ENCODE measurements at places on chromosomes 2 and 18.

DNA sequence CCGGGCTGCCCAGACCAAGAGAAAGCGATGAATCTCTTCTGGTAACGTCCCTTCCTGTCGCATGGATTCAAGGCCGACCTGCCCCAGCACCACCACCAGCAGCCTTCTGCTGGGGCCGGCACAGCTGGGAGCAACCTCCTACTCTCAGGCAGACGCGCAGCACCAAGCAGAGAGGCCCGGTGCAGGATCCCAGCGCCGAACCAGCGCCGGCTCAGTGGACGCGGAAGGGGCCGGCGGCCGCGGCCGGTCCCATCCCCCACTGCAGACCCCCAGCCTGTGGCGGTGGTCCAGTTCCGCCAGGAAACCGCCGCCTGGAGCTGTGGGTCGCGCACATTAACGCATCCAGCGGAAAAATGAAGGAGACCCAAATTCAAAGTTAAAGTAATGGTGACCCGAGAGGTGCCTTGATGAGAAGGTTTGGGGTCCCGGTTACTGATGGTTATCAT lies 525 bp upstream of the MAL start:
- DNase-seq, result no peak

GRCh38 chr2:216317831-216318520 lies 54.3 kb downstream of the MARCHF4 start:
- no peak for DNase-seq

DNA sequence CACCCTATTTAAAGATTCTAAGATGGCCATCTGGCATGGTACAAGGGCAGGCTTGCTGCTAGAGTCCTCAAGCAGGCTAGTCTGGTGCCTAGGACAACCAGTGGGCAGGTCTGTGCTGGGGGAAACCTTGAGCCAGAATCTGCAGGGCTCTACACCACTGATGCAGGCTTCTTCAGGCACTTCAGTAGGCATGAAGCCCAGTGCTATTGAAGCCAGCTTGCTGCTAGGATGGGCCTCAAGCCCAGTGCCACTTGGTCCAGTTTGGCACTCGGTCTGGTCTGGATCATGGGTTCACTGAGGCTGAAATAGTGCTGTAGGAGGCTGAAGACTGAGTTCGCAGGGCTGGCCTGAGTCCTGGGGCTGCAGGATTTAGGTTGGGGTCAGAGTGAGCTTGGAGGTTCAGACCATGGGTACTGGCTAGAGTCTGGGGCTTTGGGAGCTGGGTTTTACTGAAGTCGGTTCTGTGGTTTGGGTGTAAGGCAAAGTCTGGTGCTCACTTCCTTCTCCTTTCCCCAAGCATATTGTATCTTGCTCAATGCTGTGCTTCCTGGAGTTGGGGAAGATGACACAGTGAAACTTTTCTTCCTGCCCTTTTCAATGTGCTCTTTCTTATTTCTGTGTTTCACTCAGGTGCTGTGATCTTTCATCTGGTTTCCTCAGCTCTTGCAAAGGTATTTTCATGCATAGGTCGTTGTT lies 41.2 kb downstream of the SP100 start:
- no peak for DNase-seq

DNA sequence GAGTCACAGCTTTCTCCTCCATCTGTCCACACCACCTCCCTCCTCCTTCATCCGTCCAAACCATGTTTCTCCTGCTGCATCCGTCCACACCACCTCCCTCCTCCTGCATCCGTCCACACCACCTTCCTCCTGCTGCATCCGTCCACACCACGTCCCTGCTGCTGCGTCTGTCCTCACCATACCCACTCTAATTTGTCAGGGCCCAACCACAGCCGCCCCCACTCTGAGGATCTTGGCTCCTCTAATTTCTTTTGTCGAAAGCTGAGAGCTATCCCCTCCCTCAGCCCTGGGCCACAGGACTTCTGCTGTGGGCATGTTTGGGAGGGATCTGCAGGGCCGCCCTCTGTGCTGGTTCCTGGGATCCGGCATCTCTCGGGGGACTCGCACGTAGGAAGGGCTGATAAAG lies 67.4 kb downstream of the TPO start:
- DNase-seq, result no peak

DNA sequence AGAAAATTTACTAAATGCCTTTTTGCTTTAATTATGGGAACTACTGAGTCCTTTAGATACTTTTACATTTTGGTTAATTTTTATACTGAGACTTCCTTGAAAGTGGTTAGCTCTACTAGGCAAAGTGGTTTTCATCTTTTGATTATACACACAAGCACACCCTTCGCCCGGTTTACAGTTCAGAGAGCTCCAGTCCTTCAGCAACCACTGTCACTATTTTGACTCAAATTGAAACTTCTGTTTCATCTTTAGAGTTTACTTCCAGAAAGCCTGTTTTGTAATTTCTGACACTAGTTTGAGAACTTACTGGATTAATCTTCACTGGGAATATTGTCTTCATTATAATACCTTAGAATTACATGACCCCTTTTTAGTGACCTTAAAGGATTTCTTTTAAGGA lies 140.3 kb upstream of the FOSL2 start:
- no peak for DNase-seq

DNA sequence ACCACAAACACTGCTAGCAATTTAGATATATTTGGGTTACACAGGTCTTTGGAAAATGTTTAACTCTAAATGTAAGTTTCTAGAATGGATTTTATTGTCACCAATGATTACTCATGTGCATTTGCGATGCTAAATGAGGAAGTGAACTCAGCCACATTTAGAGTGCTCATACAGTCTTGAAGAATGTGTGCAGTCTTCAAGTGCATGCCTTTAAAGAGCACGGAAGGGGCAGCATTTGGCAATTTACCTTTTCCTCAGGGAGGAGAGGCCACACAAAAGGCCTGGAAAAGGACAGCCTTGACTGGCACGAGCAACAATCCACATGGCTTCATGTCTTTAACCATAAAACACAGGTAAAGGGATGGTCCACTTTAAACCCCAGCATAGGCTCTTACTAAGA lies 78.5 kb upstream of the STK17B start:
- no peak for DNase-seq

DNA sequence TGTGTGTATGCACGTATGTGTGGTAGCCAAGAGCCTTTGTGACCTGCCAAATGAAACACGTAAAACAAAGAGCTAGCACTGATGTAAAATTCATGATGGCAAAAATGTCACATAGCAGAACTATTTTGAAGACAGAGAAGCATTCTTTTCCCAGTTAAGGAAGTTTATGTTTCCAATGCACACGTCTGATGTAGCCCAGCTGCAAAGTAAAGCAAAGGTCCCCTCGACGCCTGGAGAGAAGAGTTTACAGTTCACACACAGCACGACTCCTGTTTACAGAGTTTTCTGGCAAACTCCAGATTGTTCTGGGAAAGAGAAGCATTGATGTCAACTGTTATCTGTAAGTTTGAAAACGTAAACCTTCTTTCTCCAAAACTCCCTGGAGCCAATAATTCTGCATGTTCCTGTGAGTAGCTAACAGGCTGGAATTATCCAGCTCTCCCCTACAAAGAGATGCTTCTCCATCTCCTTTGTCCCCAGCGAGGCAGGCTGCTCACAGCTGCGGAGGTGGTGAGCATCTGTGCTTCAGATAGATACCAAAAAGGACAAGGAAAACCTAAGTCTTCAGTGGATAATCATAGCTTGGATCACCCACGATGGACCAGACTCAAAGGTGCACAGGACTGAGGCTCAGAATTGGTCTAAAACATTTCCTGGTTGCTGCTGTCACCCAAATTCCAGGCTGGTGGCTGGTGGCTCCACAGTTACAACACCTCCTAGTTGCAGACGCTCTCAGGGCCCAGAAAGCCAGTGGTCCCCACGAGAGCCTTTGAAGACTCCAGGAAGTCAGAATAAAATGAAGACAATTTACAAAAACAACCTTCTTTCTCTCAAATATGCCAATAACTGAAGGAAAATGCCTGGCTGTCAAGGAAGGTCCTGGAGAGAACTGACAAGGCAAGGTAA lies 87.4 kb downstream of the COL6A3 start:
- DNase-seq, result no peak

- DNase-seq, result no peak
Observed at GRCh38 chr2:3301001-3301400, 76.6 kb downstream of the EIPR1 start.

DNA sequence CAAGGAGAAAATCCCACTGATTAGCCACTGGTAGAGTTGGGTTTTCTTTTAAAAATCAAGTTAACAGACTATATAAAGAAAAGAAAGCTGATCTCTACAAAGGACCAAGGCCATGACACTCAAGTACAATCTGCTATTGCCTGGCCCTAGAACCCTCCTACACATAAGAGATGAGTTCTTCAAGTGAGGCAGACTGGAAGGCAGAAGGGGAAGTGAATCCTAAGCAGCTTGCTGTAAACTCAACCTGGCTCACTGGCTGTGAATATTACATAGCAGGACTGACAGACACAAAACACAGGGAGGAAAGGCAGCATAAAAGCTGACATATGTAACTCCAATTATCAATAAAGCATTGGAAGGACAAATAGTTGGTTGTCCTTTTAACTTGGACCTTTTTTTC lies 65.4 kb downstream of the TRIP12 start:
- DNase-seq, result no peak

GRCh38 chr2:229032608-229033234 lies 238.4 kb downstream of the PID1 start:
- no peak for DNase-seq

DNA sequence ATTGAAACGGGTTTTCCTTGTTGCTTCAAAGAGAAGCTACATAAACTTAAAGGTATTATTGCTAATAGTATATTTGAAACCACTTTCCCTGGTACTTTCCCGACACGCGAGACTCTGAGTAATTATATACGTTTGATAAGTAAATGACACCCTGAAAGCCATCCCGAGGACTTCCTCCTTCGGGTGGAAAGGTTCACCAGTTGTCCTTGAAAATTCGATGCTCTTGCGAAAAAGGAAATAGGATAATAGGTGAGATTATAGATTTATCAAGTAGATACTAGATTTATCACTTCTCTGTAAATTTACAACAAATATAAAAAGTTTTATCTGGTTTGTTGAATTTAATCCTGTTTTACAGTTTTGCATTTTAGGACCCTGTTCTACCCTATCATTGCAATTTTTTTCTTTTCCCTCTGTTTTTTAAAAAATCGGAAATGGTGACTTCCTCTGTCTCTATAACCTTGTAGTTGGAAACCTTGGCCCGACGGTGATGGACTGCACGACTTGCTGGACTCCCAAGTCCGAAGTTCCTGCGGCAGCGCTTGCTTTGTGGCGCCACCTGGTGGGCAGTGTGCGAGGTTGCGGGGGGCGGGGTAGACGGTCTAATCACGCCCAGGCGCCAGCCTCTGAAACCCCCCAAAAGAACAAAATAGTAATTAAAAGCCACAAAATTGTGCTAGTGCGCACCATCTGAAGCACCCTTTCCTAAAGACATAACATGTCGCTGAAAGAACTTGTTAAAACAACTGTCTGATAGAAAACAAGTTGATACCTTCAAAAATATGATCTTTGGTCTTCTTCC lies 972 bp upstream of the DLX2 start:
- peak; percentile 55 for DNase-seq

DNA sequence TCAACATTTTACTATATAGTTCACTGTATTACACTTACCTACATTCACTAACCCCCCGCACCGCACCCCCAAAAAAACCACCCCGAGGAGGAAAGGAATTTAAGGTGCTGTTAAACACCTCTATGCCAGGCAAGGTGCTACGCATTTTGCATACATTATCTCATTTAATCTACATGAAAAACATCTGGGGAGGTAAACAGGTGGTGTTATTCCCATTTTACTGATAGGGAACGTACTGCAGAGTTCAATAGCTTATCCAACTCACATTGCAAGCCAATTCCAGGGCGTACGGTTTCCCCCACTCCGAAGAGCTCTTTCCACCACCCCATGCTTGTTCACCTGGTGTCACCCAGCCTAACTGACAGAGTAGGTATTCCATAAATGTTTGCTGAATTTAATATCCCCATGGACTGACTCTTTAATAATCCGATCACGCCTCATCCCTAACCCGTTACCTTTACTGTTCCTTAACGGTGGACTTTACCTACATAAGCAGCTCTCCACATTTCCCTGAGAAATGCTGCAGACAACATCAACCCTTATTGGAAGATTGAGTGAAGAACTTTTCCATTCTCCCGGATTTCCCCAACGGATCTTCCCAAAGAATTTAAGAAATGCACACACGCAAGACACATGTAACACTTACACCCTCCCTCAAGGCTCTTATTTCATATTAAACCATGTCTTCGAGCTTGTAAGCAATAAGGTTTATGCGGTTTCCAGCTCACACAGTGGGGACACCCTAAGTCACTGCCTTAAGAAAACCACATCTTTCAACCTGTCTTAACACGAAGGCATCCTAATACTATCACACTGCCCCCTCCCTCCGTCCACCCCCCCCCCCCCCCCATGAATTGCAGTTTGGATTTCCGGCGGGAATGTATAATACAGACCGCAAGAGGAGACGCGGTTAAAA lies 1.2 kb downstream of the RAPH1 start:
- no peak for DNase-seq

GRCh38 chr18:7830468-7830867 lies 263.4 kb downstream of the PTPRM start:
- DNase-seq, result no peak

DNA sequence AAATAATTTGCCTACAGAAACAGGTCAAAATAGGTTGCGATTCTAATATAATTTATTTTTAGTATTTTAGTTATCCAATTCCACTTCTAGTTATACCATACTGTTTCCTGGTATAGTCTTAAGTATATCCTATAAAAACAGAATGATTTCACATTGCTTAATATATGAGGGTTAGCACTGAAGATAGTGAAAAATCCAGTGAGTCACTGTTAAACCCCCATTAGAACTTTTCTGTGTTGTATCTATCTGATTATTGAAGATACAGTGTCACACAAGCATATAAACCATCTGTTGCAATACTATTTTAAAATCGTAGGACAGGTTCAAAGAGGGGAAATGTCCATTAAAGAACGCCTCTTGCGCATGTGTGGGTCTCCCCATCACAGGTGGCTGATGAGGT lies 110.0 kb downstream of the FEZ2 start:
- DNase-seq, result no peak

GRCh38 chr2:239719791-239720360 lies 305.3 kb downstream of the NDUFA10 start:
- no peak for DNase-seq

DNA sequence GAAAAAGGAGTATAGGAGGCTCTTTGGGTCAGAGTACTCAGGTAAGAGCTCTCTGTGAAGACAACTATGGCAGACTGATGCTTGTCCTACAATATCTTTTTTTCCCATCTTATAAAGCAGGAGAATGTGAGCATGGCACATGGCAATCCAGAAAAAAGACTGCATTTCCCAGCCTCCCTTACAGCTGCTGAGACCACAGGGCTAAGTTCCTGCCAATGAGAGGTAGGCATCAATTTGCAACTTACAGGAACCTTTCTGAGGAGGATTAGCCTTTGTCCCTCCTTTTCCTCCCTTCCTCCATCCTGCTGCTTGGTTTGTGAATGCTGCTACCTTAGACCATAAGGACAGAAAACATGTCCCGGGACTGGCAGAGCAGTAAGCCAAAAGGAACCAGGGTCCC lies 37.8 kb upstream of the ST8SIA5 start:
- DNase-seq, result no peak

DNA sequence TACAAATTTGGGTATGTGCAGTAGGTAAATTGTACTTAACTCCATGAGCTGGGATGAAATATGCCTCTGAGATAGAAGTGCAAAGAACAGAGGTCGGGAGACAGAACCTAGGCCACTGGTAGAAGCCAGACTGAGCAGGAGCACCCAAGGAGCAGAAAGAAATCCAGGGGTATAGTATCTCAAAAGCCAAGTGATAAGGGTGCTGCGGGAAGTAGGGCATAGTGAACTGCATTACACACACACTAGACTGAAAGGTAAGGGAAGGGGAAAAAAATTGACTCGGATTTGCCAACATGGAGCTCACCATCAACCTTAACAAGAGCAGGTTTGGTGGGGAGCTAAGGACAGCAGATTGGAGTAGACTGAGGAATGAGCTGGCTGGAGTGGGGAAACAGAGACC lies 89.3 kb upstream of the TMEM247 start:
- DNase-seq, result no peak

Data from activated CD4-positive, CD25-positive, alpha-beta regulatory T cell (primary cell).